Retinal pigment epithelial cell (primary cell): ENCODE measurements at places on chromosomes 1 and 21.

- no peak for DNase-seq
These were observed 41.6 kb upstream of the PDE9A start for GRCh38 chr21:42611852-42612251.

- DNase-seq: no peak
These were observed 1.2 kb downstream of the OR2T1 start for GRCh38 chr1:248404024-248404423.

- DNase-seq: no peak
These were observed at the start of gene UBE2U for GRCh38 chr1:64203420-64203819. UBE2U (plus strand) TSS chr1:64203623; CDS start chr1:64204051, 428 bp downstream.

DNA sequence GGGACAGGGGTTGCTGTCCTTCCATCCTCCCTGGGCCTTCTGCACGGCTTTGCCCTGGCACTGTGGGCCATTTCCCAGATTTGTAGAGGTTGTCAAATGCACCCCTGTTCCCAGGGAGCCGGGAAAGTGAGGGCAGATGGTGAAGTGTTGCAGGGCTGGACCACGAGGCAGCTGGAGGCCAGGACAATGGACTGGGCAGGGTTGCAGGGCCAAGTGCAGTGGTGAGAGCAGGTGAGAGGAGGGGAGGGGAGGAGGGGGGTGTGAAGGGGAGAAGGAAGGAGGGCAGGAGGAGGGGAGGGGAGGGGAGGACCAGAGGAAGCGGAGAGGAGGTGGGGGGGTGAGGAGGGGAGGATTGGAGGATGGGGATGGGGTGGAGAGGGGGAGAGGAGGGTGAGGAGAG is 443.9 kb downstream of the CAMTA1 start:
- no peak for DNase-seq

DNA sequence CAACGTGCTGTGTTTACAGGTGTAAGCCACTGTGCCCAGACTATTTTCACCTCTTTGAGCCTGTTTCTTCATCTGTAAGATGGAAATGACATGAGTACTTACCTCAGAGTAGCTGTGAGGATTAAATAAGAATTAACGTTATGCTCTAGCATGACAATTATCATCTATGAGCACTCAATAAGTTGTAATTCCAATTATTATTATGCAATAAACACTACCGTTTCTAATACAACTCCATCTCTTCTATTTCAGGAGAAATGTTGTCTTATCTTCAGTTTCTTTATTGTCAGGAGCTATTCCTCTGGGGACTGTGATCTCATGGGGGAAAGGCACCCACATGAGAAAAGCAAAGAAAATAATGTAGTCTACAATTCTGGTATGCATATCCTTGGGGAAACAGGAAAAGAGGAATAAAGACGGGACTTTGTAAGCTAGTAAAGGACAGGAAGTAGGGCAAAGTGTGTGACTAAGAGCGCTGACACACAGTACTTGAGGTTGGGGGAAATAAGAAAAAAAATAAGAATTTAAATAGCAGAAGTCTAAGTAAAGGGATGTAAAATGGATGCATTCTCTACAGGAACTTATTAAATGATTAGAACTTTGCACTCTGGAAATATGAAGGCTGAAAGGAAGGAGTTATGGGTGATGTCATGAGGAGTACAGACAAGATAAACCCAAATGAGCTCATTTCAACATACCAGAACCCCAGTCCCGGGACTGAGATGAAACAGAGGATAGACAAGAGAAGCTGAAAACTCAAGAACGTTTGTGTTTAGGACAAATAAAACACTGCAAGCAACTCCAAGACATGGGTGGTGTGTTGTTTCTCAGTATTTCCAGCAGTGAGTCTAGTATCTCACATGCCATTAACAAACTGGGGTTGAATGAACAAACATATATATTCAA is 9.8 kb downstream of the PHC2 start:
- no peak for DNase-seq

DNA sequence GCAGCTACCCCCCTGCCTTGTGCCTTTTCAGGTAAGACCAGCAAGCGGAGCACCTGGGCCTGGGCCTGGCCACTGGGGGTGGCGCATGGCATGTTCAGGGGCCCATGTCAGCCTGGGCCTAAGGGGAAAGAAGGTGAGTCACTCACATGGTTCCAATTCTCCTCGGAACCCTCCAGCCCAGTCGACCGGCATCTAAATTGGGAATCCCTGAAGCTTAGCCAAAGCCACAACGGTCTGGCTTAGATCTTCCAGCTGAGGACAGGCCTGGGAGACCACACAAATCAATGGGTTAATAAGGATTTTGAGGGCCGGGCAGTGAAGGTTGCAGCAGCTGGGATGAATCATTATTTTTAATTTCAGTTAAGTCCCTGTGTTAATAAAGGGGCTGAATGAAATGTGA is 145.1 kb upstream of the SMYD2 start:
- no peak for DNase-seq

GRCh38 chr1:10475510-10475909 is 760 bp downstream of the PEX14 start:
- DNase-seq: no peak

- peak; percentile 22 for DNase-seq
These were observed 1042.6 kb downstream of the PLA2G4A start for GRCh38 chr1:187871177-187871845.

GRCh38 chr1:205543351-205544301 is 39.2 kb downstream of the CDK18 start:
- peak; percentile 86 for DNase-seq

GRCh38 chr1:2229911-2230731 is 2.0 kb downstream of the SKI start:
- no peak for DNase-seq

- no peak for DNase-seq
These were observed 231.0 kb upstream of the JUN start for GRCh38 chr1:59014827-59015226.

- no peak for DNase-seq
These were observed 1.1 kb upstream of the LBR start for GRCh38 chr1:225428881-225429455.

- DNase-seq: no peak
These were observed 22.9 kb upstream of the SLC44A3 start for GRCh38 chr1:94797291-94797690.

DNA sequence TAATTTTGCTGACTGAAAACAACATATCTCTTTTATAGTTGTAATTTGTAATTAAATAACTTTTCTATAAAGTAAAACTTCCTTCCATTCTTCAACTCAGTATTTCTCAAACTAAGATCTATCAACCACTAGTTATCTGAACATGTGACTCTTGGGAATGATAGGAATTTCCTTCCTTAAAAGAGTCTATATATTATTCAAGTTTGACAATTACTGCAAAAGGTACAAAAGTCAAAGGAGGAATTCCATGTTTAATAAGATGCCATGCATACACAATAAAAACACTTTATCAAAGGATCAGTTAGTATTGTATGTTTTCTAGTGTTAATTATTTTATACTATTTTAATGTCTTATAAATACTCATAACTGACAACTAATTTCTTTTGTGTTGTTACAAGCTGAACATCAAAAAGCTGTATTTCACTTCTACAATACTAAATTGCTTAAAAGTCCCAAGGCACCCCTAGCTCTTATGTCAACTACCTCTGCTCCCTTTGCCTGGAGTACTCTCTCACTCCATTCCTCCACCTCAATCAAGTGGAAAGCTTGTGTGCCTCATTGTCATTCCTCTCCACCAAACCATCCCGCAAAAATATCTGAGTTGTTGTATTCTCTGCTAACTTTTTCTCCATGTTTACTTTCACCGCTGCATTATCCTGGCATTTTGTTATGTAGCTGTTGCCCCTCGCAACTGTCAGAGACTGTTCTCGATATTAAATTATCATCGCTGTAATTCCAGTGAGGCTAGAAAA is 67.9 kb downstream of the SLC44A5 start:
- DNase-seq: no peak

GRCh38 chr1:59243550-59243949 is 53.3 kb upstream of the FGGY start:
- no peak for DNase-seq

DNA sequence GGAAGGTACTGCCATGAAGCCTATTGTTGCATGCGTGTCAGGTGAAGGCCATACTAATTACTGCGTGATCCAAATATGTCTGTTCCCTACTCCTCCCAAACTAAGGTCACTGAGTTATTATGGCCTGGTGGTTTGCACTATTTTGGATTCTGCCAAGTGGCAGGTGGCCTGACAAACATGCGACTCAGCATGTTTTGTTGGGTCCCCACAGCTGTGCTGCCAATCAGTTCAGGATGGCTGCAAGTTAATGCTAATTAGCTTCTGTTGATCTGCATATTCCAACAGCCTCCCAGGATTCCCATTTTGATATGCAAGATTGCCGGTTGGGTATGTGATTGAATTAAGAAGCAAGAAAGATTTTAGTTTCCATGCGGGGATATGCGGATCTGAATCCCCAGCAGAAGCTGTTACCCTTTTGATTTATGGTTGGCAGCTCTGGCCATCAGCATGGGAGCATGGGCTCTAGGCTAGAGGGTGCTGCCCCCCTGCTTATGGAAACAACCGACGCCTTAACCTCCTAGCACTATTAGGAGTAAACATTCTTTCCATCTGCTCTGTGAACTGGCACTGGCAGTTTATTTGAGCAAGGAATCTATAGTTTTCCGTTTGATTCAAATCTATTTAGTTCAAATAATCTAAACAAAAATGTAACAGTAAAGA is 429.8 kb upstream of the C1orf87 start:
- DNase-seq: no peak

GRCh38 chr1:212287261-212287895 is 2.2 kb downstream of the PPP2R5A start:
- DNase-seq: no peak

- DNase-seq: no peak
These were observed 21.8 kb upstream of the LRRC53 start for GRCh38 chr1:74534241-74534640.

DNA sequence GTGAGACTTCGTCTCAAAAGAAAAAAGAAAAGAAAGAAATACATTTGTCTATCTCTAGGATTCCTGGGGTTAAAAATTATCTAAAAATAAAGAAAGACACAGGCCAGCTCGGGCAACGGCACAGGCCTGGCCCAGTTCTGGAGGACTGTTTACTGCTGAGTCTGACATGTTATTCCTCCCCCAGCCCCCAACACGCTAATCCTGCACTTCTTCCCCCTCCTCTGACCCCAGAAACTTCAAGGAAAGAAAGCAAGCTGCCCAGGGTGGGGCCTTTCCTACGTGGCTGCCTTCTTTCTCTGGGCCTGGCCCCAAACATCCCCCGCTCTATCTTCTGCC is 40.0 kb downstream of the ACOT7 start:
- no peak for DNase-seq

GRCh38 chr1:82903626-82904025 is 1095.3 kb downstream of the TTLL7 start:
- DNase-seq: peak; percentile 81

DNA sequence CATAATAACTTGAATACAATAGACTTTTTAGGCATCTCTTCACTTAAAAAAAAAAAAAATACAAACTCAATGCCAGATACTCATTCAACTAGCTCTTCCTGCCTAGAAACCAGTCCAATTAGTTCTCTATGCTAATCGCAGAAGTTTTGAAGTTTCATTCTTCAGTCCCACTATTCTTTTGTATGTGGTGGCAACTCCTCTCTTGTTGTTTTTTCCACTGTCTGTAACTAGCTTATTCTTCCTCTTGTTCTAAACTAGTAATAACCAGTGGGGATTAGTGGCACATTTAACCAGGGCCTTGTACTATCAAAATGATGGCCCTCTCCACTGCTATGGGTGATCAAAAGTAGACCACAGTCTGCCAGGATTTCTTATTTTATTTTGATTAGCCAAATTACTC is 52.5 kb downstream of the SELENOF start:
- no peak for DNase-seq

DNA sequence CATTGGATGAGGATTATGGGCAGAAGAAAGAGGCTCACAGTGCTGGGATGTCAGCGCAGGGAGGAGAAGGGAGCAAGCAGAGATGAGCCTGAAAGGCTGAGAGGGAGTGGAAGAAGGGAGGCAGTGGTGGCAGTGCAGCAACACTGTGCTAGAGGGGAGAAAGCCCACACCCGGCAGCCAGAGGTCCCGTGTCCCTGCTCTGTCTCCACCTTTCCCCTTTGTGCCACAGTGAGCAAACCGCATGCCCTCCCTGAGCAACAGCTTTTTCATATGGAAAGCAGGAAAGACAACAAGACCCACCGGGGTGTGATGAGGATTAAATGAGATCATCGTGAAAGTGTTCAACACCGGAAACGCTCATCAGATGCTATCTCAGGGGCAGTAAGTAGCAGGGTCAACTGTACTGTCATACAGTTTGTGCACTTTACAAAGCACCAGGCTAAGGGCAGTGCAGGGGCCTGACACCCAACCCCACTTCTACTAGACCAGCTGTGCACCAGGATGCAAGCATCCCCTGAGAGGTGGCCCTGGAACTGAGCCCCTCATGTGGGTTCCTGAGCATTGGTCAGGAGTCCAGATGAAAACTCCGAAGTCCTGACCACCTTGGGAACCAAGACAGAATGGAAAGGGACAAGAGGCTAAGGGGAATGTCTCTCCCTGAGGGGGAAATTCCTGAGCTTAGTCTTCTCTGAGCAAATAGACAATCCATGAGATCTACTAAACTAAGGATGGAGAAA is 9.1 kb downstream of the NHLH1 start:
- no peak for DNase-seq

GRCh38 chr1:17233675-17234320 is 15.1 kb upstream of the PADI3 start:
- peak; percentile 84 for DNase-seq

DNA sequence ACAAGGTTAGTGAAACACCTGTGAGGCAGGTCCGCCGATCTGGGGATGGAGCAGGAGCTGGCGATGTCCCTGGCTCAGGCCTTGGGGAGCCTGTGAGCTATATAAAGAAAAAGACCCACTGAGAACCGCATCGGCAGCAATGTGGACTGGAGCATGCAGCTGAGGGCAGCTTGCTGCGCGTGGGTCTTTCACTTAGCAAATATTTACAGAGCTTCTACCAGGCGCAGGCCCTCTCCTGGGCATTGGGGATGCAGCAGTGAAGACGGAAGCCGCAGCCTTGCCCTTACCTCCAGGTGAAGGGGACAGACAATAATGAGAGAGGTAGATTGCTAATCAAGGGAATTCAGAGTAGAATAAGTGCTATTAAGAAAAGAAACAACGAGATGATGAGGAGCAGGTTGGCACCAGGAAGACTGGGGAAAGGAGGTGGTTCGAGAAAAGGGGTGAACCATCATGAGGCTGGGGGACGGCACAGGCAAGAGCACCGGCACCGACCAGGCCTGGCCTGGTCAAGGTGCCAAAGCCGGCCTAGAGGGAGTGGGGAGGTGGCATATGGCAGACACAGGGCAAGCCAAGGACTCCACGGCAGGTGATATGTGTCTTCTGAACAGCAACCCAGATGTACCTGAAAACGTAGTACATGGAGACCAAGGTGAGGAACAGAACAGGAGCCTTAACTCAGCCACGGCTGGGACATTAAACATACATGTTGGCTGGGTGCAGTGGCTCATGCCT is 60.7 kb upstream of the PAX7 start:
- DNase-seq: no peak

DNA sequence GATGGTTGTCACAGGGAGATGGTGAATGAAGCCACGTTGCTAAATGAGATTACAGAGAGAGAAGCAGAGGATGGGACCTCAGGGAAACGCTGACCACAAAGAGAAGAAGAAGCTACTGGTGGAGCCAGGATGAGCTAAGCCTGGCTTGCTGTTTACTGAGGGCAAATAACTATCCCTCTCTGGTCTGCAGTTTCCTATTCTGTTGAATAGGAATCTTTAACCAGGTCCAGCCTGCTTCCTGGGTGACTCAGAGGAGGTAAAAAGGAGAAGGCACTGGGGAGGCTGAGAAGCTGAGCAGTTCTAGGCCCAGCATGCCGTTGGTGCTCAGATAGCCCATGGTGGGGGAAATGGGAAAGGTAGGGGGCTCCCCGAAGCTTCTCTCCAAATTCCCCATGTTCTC is 29.6 kb downstream of the DMBX1 start:
- DNase-seq: no peak

GRCh38 chr1:87174724-87175245 is 153.9 kb upstream of the LMO4 start:
- DNase-seq: no peak

- DNase-seq: no peak
These were observed 30.9 kb upstream of the UBE2U start for GRCh38 chr1:64172458-64172983.
